Left ventricle myocardium superior (tissue), 1 donor: ENCODE measurements at places on chromosomes 4 and X.

DNA sequence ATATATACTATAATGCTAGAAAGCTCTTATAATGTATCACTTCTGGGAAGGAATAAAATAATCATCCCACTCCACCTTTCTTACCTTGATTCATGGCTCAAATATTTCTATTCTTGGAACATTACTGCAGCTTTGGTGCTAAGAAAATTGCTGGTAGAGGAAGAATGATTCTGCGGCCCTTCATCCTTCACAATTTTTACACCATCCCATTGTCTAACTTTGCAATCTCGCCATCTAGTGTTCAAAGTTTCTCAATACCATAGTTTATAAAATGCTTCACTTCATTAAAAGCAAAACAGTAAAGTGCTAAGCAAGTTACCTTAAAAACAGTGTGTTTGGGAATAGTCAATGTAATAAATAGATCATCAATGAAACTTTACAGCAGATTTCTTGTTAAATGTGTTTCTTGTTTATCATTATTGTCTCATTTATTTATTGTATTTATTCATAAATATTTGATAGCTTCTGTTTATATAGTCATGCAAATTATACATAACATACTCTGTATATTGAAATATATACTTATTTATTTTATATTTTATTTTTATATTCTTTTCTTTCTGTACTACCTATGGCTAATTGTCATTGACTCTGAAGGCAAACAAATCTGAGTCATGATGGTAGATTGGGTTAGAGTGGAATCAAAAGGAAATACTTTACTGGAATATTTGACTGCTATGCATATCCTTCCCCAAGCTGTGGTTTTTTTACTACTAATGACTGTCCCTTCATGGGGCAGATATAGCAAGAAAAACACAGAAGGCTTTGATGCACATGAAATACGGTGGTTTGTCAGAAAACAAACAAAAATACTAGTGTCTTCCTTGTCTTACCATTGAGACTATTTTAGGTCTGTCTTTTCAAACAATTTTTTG is 390.7 kb downstream of the MAPK10 start:
- no peak for DNase-seq

- no peak for DNase-seq
Measured at GRCh38 chrX:7447801-7448499, 300.0 kb upstream of the PUDP start.

DNA sequence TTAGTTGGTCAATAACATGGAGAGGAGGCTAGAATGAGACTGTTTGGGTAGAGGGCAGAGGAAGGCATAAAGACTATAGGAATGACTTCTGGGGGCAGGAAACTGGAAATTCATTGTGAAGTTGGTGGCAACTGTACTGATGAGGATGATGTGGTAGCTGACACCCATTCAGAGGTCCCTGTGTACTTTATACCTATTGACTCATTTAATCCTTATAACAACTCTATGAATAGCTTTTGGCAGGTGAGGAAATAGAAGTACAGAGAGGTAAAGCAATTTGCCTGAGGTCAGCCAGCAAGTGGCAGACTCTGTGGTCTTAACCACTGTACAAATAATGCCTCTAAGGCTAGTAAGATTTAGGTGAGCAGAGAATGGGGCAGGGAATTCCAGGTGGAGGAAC is 100.1 kb downstream of the GATB start:
- DNase-seq = no peak

- no peak for DNase-seq
Measured at GRCh38 chr4:54231419-54231767, 2.3 kb downstream of the PDGFRA start.

- DNase-seq = no peak
Measured at GRCh38 chr4:1029529-1029928, 18.1 kb downstream of the FGFRL1 start.

DNA sequence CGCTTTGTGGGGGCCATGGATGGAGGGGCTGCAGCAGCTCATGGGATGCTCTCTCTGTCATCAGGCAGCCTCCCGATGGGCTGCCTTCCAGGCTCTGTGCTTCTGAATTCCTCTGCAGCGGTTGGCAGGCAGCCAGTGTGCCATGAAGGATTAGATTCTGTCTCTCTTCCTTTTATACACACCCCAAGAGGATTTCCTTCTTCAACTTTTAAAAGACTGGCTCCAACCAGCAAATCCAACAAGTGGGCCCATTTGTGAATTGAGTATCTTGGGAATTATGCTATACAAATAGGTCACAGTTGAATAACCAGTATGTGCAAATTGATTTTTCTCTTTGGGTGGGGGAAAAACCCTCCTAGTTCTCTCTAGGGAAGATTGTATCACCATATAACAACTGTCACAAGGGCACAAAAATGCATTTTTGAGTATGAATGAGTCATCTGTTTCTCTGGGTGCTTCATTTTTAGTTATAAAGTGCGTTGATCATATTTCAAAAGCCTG is 96.8 kb upstream of the FAT1 start:
- DNase-seq = peak; percentile 72

DNA sequence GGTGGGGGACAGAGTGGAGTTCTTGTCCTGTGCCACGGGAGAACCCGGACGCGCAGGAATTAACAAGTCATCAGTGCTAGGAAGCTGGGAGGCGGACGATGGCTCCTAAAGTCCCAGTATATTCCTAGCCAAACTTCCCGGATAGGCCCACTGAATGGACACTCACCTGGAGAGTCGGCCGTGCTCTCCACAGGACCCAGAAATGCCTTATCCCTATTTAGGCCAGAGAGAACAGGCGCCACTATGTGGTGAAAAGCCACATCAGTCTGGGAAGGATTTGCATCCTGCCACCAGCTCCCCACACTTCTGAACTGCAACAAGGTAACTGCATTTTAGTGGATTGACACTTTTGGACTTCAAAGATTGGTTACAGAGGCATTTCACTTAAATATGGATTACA is 1.1 kb downstream of the CFAP299 start:
- peak; percentile 31 for DNase-seq

- no peak for DNase-seq
Measured at GRCh38 chr4:135515295-135515694, 1313.7 kb upstream of the PABPC4L start.

DNA sequence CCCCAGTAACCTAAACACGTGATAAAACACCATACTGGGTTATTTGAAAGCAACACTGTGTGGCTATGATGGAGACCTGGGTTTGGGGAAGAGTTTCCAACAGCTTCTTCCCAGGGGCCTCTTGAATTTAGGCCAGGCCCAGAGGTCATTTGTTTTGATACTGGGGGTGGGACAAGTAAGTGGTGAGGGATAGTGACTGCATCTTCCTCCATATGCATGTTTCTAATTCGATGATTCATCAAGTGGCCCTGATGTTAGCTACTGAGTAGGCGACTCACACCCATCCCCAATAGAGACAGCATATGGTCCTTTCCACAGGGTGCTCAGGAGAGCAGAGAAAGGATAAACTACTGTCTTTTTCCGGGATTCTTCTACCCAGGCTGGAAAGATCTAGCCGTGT is 2.7 kb downstream of the NDP start:
- no peak for DNase-seq

DNA sequence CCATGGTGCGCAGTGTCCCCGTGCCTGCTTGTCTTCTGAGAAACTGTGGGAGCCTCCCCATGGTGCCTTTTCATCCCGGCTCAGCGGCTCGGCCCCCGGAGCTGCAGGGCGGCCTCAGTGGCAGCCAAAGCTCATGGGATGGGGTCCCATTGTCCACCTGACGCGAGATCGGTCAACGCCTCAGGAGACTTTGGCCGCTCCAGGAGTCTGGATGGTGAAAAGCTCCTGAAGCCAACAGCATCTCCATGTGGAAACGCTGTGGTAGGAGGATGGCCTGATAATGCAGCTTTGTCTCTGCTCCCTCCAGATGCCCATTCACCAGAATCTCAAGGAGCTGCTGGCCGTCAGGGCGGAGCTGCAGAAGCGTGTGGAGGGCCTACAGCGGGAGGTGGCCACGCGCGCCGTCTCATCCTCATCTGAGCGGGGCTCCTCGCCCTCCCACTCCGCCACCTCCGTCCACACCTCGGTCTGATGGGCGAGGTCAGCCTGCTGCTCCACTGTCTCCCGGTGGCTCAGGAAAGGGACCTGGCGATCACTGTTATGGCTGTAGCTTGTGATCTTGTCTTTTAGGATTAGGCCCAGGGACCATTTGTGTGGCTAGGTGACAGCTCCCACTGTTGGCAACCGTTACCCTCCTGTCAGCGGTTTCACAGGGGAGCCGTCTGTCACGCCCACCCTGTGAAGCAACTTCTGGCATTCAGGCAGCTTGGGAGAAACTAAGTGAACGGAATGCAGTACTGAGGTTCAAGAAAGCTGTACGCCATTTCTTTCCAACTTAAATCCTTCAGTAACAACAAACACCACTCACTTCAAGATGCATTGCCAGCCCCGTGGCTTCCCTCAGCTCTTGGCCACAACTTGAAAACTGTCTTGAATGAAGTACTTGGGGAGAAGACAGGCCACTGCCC is 69.3 kb downstream of the MTMR1 start:
- DNase-seq = no peak

DNA sequence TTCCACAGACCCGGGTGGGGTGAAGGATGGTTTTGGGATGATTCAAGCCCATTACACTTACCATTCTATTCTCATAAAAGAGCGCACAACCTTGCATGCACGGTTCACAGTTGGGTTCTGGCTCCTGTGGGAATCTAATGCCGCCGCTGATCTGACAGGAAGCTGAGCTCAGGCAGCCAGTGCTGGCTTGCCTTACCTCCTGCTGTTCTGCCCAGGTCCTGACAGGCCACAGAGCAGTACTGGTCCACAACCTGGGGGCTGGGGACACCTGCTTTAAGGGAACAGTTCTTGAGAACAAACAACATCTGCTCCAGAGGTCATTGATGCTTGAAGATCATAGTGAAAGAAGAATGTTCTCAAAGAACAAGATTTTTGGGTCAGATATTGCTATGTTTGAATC is 8.0 kb upstream of the HS3ST1 start:
- DNase-seq = no peak

GRCh38 chr4:42844422-42845070 is 48.0 kb upstream of the GRXCR1 start:
- no peak for DNase-seq

GRCh38 chr4:153773236-153773690 is 13.4 kb upstream of the RNF175 start:
- DNase-seq = no peak

DNA sequence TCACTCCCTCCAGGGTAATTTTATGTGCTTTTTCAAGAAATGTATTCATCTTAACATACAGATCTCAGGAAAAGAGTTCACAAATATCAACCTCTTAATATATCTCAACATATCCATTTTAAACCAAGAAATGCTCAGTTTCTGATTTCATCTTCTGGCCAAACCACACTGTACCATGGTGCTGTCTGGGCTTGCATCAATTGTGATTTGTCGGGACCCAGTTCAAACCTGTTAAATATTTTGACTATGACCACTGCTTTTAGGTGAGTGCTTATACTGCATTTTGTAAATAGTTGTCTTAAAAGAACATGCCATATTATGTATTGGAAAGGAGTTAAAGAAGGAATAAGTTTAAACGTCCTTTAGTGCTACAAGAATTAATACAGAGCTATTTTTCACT is 352.1 kb downstream of the SPOCK3 start:
- no peak for DNase-seq

- DNase-seq = peak; percentile 73
Measured at GRCh38 chrX:153726286-153727122, 1.8 kb downstream of the ABCD1 start.

- no peak for DNase-seq
Measured at GRCh38 chr4:111849746-111850284, 295.4 kb upstream of the FAM241A start.

- no peak for DNase-seq
Measured at GRCh38 chr4:7393601-7394575, 40.8 kb downstream of the PSAPL1 start.

- no peak for DNase-seq
Measured at GRCh38 chr4:29326816-29327215, 1393.4 kb upstream of the PCDH7 start.

DNA sequence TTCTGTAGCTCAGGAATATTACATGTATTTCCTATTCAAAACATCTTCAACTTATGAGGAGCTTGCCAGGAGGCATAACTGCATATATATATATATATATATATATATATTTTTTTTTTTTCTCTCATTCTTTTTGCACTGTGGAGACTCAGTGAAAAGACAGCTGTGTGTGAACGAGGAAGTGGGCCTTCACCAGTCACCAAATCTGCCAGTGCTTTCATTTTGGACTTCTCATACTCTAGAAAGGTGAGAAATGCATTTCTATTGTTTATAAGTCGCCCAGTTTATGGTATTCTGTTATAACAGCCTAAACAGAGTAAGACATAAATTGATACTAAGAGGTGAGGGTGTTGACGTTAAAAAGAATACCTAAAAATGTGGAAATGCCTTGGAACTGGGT is 710.6 kb downstream of the TRAM1L1 start:
- no peak for DNase-seq

DNA sequence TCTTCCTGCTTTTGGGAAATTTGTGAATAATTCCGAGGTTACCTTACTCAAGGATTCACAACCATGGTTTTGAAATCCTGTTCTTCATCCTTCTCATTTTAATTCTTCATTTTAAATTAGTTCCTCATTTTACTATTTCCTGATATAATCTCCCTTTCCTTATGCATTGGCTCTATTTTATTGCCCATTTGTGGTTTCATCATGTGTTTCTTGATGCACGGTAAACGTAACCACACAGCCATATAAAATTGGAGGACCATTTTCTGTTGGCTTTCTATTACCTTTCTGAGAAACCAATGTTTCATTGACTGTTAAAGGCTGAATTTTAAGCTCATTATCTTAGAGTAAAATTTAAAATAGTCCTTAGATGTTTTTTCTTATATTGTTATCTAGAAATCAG is 100.3 kb upstream of the NDST4 start:
- no peak for DNase-seq

DNA sequence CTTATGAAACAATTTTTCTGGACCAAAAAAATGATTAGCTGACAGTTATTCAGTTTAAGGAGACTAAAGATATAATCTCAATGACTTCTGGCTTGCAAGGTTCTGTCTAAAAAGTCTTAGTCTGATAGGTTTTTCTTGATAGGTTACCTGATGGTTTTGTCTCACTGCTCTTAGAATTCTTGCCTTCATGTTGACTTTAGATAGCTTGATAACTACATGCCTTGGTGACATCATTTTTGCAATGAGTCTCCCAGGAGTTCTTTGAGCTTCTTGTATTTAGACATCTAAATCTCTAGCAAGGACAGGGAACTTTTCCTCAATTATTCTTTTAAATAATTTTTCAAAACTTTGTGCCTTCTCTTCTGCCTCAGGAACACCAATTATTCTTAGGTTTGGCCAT is 1965.3 kb downstream of the ARAP2 start:
- no peak for DNase-seq

GRCh38 chrX:18389966-18390365 is 35.4 kb upstream of the CDKL5 start:
- DNase-seq = no peak

GRCh38 chr4:146646593-146647325 is 8.1 kb downstream of the POU4F2 start:
- no peak for DNase-seq

DNA sequence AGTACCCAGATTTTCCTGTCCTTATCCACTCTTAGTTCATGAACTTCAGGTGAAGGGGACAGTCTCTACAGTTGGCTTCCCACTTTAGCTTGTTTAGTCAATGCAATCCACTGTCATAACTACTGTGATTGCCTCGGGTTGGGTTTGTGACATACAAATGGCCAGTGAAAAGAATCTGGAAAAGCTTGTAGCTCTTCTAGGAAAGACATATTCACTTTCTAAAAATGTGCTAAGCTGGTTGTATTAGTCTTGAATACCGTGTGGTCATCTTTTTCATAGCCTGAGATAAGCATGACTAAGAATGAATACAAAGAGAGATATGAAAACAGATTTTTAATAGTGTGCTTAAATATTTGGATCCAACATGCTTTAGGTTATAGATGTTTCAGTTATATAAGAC is 1443.5 kb upstream of the IGFBP7 start:
- DNase-seq = no peak

- no peak for DNase-seq
Measured at GRCh38 chrX:56793521-56794320, 64.7 kb downstream of the NBDY start.
